Neural progenitor cell (in vitro differentiated cells): ENCODE measurements at places on chromosomes 2 and 18. TPM values are rescaled to one million over a fixed set of nuclear protein-coding genes. Genes with fewer than 3 reads are reported as not detected.

- H3K27ac ChIP-seq, result no peak overlapping the region
- H3K27me3 ChIP-seq, result no peaks in the 10 kb centered on the region
- H3K4me1 ChIP-seq, result no peaks in the 10 kb centered on the region
Observed at GRCh38 chr2:222804351-222804750, 56.5 kb upstream of the ACSL3 start.

- peak overlapping the region; percentile 87 for H3K27ac ChIP-seq
- DNase-seq, result peak; percentile 83
- no peaks in the 10 kb centered on the region for H3K36me3 ChIP-seq
- H3K4me1 ChIP-seq, result peaks cover 28% of the 10 kb centered on the region
Observed at GRCh38 chr2:128536925-128537620, 218.4 kb upstream of the HS6ST1 start.

SMAD4 gene
- 168 and 310 TPM in 2 replicates for total RNA-seq

SLC5A7 gene
- total RNA-seq, result 0.03 and 0.04 TPM in 2 replicates
